ENCODE measurements at places on chromosomes 1 and 21.

DNA sequence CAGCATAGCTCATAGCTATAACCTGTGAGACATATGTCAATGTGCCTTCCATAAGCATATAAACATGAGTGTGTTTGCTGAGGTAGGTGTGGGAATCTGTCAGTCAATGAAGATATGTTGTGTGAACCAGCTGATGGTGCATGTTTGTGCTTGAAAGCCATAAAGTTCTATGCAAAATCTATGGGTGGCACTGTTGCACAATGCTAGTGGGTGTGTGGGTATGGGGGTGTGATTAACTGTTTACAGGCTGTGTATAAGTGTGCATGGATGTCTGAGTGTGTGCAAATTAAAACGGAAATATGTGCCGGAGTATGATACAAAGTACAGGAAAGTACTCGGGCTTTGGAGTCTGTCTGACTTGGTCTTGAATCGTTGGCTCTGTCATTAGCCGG lies 1.0 kb upstream of the ATP2B4 start:
- peak; percentile 16 for DNase-seq

GRCh38 chr21:32138658-32139057 lies 140.2 kb downstream of the MIS18A start:
- DNase-seq, result no peak

DNA sequence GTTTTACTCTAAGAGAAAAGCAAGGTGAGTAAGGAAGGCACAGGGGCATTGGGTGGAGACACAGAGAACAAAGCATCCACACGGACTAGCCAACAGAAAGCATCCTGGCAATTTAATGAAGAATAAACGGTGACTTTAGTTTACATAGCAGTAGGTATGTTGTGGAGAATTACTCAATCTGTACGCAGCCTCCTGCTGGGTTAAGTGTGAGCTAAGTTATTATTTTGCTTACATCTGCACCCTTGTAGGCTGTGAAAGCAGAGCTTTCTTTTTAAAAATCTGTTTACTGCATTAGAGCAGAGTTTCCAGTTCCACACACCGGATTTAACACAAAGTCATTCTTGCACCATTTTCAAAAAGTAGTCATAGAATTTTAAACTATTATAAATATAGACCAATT lies 144.5 kb downstream of the AKT3 start:
- DNase-seq, result no peak

DNA sequence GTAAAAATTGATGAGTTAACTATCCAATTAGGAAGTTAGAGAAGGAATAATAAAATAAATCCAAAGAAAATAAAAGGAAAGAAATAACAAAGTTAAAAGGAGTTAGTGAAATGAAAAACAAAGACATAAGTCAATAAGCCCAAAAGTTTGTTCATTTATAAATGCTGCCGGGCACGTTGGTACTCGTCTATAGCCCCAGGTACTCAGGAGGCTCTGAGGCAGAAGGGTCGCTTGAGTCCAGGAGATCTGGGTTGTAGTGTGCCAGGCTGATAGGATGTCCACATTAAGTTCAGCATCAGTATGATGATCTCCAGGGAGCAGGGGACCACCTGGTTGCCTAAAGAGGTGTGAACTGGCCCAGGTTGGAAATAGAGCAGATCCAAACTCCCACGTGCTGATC lies 35.5 kb upstream of the VANGL1 start:
- DNase-seq, result no peak

DNA sequence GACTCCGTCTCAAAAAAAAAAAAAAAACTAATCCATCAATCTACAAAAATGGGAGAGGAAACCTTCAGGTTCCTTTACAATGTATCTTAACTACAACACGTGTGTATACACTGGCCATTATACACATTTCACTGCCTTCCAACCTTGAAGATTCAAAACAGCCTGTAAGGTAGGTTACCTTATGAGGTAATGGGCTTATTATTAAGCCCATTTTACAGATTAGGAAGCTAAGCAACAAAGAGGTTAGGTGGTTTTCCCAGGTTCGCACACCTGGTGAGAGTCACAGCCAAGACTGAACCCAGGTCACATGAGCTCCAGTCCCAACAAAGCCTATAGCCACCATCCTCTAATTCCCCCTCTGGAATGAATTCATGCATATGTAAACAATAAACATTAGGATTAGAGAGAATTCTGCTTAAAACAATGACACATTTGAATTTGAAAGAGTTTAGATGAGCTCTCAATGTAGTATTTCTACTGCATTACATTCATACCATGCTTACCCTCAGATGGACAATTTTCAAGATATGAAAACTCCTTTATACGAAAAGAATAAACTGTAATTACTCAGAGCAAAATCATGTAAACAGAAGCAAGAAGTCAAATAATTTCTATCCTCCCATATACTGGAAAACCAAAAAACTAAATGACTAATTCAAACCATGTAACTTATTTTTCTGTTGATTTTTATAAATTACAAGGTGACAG lies 54.8 kb downstream of the EIF4G3 start:
- DNase-seq, result no peak

DNA sequence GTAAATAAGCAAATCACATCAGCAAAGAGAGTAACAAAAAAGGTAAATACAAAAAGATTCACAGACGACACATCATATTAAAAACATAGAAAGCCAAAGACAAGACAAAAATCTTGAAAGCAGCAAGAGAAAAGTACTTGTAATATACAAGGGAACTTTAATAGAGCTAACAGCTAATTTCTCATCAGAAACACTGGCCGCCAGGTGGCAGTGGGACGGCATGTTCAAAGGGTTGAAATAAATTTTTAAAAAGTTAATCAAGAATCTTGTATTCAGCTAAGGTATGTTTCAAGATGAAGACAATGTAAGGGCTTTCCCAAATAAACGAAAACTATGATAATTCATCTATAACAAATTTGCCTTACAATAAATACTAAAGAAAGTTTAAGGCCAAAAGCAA lies 358.1 kb downstream of the LRRIQ3 start:
- DNase-seq, result no peak

GRCh38 chr21:26377111-26377694 lies 195.9 kb downstream of the CYYR1 start:
- DNase-seq, result no peak

DNA sequence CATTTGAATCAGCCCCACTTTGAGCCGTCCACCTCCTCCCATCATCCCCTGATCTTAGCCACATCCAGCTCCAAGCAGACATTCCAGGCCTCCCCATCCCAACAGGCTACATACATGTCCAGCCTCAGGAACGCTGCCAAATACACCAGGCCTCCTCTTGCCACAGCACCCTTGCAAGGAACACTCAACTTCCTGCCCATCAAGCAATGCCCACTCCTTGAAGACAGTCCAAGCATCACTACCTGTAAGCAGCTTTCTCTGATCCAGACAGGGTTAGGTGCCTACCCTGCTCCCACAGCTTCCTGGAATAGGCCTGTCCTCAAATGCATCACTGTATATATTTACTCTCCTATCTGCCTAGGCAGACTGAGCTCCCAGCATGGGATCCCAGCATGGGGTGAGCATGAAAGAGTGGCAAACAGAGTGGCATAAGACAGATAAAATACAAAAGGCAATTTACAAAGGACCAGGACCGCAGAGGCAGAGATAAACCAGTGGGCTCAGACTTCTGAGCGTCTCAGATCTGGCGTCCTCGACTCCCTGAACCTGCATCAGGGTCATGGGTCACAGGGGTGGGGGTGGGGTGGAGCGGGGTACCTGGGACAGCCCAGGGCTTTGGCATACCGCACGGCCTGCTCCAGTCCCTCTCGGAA lies 816 bp downstream of the HYI start:
- DNase-seq, result no peak

DNA sequence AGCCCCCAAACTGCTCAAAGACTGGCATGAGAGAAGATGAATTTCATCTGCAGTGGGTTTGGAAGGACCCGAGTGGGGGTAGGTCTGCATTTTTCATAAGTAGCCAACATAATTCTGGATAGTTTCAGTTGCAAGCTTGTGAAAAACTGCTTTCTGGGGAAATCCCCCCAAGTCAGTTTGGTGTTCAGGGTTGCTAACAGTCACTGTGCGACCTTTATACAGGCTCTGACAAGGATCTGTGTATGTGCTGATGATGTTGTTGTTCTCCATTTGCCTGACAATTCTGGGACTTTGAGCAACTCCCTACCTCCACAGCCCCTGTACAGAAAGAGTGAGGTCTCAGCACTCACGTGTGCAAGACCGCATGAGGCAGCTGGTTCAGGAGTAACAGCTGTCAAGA lies 87.9 kb downstream of the SUSD4 start:
- no peak for DNase-seq

- no peak for DNase-seq
Measured at GRCh38 chr1:60678802-60679201, 403.6 kb upstream of the NFIA start.

DNA sequence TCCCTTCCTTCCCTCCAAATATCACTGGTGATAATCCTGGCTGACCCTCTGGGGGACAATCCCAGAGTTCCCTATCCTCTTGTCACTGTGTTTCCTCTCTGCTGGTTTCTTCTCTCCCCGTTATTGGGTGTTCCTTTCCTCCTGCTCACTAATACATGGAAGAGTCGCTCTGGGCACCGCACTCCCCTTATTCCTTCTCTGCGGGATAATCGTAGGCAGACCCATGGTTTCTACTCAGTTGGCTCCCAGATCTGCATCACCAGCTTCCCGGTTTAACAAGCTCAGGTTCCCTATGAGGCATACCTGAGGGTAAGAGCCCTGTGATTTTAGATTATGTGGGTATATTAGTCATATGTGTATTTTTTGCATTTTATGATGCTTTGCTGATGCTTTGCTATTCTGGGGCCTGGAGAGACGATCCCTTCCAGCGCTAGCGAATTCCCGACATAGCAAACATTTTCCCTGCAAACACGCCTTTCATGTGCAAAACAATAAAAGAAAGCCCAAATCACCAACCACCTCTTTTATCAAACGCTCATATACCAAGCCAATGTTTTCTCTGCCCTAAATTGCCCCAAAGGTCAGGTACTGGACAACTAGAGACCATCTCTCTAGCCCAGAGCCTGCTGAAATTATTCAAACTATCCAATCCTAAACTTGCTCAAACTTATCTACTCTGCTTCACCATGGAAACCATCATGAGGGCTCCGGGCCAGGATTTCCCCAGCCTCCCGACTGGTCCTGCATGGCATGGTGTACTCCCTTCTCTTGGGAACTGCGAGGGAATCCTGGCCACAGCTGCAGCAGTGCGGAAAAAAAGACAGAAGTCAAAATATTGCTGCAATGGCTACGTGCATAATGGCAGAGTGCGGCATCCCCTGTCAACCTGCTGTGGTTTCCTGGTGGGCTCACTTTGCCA lies 84.2 kb downstream of the PCP4 start:
- DNase-seq, result no peak

Data from stimulated activated CD4-positive, alpha-beta T cell treated with anti-CD3 and anti-CD28 coated beads, Interleukin-1b, Interleukin-23, amount 100 ng/mL, for 4 hours (primary cell).